GM12892 (cell line): ENCODE measurements at places on chromosomes 6 and 20.

GRCh38 chr20:64196309-64196708, 32.1 kb downstream of the MYT1 start:
- no peak for DNase-seq

DNA sequence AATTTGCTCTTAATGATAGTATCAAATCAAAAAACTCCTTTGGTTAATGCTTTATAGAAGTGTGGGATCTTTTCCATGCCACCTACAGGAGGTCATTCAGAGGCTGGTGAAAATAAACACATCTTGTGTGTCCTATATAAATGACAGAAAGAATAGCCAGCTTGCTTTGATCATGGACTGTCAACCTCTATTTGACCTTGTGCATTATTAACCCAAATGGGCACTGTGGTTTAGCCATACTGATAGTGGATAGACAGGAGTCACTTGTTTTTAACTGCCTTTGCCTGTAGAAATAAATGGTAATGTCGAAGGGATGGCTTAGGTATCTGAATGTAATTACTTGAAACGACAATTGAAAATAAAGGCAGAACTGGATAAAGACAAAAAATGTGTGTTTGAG, 123.8 kb downstream of the CDKAL1 start:
- DNase-seq: no peak

DNA sequence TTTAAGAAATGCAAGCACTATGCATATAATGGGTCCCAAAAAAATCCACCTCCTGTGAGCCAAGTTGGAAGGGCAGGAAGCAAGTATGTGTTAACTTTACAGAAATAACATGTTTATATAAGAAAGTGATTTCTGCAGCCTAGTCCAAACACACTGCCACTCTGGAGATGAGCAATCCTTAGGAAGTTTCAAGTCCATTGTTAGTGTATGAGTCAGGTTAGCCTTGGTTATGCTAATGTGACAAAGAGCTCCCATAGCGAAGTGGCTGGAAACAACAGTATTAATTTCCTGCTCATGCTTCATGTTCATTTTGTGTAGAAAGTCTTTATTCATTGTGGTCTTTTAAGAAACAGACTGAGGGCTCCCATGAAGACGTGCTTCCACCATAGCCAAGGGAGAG, 121.4 kb downstream of the TBXT start:
- DNase-seq: no peak

GRCh38 chr6:131124336-131125071, 10.8 kb upstream of the AKAP7 start:
- no peak for DNase-seq

DNA sequence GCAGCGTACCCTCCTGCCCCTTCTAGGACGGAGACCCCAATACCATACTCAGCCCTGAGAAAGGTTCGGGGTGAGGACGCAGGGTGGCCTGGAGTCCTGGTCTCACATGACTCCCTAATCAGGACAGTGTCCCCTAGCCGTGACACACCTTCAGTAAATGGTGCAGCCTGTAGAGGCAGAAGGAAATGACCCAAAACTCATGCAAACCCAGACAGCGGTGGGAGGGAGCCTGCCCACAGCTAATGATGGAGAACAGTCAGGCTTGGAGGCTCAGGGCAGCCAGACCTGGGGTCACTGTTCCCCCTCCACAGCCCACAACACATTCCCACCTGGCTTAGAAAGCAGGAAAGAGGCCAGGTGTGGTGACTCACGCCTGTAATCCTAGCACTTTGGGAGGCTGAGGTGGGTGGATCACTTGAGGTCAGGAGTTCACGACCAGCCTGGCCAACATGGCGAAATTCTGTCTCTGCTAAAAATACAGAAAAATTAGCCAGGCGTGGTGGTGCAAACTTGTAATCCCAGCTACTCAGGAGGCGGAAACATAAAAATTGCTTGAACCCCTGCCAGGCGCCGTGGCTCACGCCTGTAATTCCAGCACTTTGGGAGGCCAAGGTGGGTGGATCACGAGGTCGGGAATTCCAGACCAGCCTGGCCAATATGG, 8.8 kb upstream of the HMGA1 start:
- DNase-seq: no peak
